ENCODE measurements at places on chromosomes 6 and 20.

DNA sequence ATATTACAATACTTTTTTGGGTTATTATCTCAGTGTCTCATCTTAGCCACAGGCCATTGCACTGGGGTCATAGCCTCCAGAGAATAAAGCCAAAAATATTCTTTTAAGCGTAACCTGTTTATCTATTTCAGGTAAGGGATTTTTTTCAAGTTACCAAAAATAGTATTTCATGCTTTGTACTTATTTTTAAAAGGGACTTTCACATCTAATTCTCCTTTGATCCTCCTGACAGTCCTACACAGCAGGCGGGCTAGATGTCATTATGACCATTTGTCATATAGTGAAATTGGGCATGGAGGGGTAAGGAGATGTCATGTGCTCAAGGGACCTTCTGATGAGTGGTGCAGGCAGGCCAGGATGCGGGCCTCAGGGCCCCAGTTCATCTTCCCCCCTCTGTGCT is 68.9 kb downstream of the TBC1D7 start:
- DNase-seq, result no peak

DNA sequence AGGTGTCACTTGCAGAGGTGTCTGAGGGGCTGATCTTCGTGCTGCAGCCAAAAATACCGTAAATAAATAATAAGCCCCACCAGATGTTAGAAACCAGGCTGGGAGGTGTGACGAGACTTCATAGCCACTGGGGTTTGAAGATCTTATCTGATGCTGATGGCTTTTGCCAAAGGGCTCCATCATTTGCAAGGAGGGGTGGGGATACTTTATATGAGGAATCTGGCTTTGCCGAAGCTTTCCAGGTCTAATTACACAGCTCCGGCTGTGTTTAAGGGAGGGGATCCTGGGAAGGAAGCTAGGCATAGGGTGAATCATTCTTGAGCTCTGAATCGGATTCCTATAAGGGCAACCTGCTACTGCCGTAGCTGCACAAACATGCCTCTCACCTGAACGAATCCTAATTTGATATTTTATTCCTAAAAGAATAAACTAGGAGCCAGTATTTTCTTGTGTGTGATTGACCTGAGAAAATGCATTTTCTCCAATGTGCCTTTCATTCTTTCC is 249.6 kb downstream of the SOD2 start:
- no peak for DNase-seq

DNA sequence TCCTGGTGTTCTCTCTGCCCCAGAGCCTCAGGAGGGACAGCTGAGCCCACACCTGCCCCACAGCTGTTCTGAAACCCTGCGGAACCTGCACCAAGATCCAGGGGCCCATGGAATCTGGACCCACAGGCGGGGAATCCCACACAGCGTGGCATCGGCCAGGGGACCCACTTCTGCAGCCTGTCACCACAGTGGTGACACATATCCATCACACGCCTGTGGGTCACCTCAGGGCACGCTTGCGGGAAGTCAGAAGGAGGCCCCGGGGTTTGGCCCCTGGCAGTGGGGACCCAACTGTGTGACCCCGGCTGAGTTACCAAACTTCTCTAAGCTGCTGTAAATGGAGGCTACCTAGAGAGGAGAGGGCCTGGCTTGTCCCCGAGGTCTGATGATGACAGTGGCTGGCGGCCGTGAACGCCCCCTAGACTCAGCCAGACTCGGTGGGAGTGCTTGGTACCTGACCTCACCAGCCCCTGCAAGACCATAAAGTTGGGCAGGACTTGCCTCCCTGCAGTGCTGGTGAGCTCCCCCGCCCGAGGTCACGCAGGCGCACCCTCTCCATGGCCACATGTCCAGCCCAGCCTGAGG is 2.3 kb upstream of the HRH3 start:
- no peak for DNase-seq

DNA sequence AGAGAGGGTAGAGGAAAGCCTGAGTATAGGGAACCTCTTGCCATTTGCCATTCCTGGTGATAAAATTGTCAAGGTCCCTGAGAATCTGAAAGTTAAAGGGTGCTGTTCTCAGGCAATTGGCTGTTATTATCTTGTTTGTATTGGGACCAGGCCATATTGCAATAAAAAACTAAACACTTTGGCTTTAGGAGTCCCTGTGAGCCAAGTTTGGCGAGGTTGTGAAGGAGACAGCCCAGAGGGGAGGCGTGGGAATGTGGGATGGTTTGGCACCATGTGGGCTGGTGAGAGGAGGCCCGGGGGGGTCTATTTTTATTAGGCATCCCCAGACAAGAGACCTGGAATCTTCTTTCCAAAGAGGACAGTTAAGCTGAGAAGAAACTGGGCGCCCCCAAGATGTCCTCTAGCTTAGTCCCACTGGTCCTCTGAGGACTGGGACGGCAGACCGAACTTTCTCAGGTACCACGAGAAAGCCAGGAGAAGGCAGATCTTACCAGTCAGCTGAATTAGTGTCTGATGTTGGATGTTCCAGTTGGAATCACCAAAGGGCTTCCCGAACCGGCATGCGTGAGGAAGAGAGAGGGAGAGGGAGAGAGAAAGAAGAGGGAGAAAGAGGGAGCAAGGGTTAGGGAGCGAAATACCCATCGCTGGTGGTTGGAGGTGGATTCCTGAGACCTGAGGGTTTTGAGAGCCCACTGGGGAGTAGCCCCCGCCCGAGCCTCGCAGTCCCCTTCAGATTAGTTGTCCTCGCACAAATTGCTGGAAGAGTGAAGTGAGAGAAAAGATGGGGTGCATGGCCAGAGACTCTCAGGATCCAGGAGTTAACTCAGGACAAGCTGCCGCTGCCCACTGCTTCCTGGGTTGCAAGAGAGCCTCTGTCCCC is 24.4 kb downstream of the DYNLT1 start:
- DNase-seq, result no peak

DNA sequence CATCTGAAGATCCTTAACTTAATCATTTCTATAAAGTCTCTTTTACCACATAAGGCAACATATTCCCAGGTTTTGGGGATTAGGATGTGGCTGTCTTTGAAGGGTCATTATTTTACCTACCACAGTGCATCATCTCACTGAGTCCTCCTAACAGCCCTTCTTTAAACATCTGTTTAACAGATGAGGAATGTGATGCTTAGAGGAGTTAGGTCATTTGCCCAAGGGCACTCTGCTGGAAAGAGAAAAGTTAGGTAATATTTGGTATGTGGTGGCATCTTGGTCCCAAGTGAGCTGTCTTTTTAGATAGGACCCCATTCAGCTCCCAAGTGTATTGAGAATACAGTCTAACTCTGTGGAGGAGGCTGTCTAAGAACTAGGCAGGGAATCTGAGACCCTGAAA is 11.0 kb downstream of the MMP24 start:
- no peak for DNase-seq

All from substantia nigra (tissue), 51 donors.